ENCODE measurements at places on chromosomes 13 and 19.
A peak's percentile ranks its signal among the peaks of the same experiment; 100 is the strongest.

GRCh38 chr13:75418997-75419396, 63.0 kb downstream of the TBC1D4 start:
- DNase-seq = no peak

DNA sequence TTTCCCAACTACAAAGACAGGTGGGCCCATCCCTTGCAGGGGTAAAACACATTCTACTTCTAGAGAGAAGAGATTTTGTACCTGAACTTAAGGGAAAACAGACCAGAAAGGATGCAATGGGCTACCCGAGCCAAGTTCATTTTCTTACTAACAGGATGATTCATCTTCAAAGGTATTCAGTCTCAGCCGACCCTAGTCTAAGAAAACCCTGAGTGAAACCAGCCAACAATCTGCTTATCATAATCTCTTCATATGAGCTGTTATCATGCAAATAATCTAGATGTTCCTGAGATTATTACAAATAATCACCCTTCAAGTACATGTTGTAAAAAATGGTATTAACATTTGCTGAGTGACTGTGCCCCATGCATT, 15.6 kb downstream of the PABPC3 start:
- DNase-seq = no peak

DNA sequence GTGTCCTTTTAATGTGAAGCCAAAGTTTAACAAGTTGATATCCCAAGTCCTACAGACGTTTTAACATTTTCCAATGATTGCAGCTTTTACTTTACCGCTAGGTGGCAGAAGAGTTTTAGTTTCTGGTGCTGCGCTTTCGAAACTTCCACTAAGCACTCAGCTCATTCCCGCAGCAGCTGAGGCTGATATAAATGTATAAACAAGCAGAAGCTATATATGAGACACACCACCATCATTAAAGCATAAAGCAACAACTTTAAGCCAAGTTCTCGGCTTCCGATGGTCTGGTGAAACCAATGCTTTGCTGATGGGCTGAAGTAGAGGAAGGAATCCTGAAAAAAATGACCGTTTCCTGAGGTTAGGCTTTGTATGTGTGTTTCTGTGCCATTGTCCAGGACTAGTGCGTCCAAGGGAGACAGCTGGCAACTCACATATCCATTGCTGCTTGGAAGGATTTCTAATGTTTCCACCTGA, 753.9 kb downstream of the OLFM4 start:
- DNase-seq = peak; percentile 42

DNA sequence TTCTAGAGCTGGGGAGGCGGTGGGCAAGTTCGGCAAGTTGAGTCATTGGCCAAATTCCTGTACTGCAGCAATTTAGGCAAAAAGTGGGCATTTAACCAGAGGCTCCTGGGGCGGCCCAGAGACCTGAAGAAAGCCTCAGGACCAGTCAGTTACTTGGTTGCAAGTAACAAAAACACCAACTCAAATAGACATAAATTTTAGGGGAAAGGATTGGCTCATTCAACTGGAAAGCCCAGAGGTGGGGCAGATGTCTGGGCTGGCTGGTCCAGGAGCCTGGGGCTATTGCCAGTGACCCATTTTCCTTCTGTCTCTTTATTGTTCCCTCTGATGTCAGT, 97.1 kb downstream of the SIPA1L3 start:
- DNase-seq = no peak

DNA sequence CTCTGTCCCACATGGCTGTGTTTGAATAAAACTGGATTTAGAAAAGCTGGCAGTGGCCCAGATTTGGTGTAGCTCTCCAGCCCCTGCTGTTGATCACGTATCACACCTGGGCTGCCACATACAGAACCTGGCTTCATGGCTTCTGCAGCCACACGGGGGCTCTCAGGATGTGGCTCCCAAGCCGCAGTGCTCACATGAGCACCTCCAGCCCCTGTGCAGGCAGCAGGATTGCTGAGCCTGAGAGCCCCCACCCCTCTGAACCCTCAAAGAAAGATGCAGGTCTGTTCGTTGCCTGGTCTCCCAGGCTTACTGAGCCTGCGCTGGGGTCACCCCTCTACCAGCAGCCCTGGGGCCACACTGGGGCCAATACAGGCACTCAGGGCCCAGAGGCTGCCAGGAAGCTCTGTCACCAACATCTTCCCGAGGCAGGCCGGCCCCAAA, 2.7 kb downstream of the PLEKHF1 start:
- no peak for DNase-seq

- no peak for DNase-seq
These were observed at the start of gene TMEM221 for GRCh38 chr19:17448131-17448967. TMEM221 (minus strand) TSS chr19:17448668; CDS start chr19:17448462, 206 bp downstream.
